ENCODE measurements at places on chromosomes 5 and 9. TPM values are rescaled to one million over a fixed set of nuclear protein-coding genes. Genes with fewer than 3 reads are reported as not detected.

GRCh38 chr5:175325681-175326080 is 118.3 kb downstream of the DRD1 start:
- no peak for DNase-seq

APBA1 gene
- not detected for total RNA-seq

GRCh38 chr5:115644046-115644445 is 18.2 kb upstream of the TMED7 start:
- DNase-seq = no peak

TMEFF1 gene
- total RNA-seq = 0.78 TPM

DNA sequence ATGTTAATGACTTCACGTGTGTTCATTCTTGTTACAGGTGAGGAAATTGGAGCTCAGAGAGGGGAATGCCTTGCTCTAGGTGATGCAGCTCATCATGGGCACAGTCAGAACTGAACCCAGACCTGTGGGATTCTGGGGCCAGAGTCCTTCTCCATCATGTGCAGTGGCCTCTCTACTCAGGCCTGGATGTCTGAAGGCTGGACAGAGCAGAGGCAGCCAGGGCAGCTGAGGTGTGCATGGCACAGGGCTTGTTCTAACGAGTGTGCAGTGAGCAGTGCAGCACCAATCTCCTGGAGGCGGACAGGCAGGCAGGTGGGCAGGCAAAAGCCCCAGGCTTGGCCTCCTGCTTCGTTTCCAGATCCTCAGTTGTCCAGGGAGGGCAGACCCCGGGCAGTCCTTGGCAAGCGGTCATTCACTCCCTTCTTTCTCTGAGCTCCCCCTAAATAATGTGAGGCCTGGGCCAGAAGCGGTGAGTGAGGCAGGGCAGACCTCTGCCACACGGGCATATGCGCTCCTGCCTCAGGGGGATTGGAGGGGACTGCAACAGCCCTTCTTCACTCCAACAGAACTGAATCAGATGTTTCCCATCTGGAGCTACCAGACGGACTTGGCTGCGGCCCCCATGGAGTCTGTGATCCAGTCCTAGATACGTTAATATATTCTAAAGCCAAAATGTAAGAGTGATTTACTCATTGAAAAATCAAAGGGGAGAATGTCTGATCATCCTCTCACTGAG is 68.7 kb upstream of the FSTL4 start:
- DNase-seq = no peak

DNA sequence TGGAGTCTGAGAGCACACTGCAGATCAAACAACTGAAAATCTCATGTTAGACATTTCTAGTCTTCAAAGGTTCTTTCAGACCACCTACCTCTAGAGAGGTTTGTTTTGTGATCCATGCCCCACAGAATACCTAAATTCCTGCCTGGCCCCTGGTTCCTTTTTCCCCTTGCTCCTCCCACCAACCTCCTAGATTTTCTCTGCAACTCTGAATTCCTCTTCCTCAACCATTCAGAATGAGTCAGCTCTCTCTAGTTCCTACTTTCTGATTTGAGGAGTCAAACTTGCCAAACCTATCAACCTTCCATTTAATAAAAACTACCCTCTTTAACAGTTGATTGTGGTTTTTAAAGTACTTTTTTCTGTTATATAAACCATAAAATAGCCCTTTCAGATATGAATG is 83.2 kb upstream of the ZNF462 start:
- no peak for DNase-seq

DNA sequence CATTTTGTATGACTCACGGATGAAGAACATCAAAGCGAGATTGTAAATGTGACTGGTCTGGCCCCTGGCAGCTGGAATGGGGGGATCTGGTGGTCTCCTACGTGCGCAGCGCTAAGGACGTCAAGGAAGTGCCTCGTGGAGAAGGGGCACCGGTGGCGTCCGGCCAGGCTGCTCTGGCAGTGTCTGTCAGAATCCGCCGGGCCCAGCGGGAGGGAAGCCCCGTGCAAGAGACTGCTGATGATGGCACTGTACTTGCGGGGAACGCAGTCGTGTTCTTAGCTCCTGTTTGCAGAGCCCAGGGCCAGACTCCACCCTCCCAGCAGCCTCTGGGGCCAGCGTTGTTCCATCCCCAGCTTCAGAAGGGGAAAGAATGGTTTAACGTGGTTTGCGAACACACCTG is 75.5 kb downstream of the COL5A1 start:
- no peak for DNase-seq

DNA sequence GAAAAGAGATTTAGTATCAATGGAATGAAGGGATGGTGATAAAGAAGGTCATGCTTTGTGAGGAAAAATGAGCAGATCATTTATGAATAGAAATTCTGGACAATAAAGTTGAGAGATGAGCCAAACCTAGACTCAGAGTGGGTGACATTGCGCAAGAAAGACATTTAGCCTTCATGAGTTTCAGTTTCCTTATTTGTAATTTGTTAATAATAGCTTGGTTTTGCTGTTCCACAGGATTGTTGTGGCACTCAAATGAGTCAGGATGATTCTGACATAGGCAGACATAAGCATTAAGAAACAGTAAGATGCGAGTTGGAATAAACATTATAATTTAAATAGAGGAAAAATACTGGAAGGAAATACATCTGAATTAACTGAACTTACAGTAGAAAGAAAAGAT is 34.8 kb downstream of the ITGA2 start:
- DNase-seq = peak; percentile 16

SH2D3C gene
- 30.3 TPM for total RNA-seq

Data from activated CD8-positive, alpha-beta T cell treated with anti-CD3 and anti-CD28 coated beads for 36 hours (primary cell).